ENCODE measurements at places on chromosomes 16 and 17. TPM values are rescaled to one million over a fixed set of nuclear protein-coding genes. Genes with fewer than 3 reads are reported as not detected.

GRCh38 chr17:59355702-59356325, 24.4 kb downstream of the YPEL2 start:
- no peak for DNase-seq

- DNase-seq: no peak
These were observed 9.8 kb upstream of the TBX2 start for GRCh38 chr17:61389670-61390478.

GRCh38 chr16:68466174-68466573, 17.9 kb upstream of the SMPD3 start:
- DNase-seq: no peak

GRCh38 chr16:70529051-70529777, 5.6 kb downstream of the SF3B3 start:
- no peak for DNase-seq

DNA sequence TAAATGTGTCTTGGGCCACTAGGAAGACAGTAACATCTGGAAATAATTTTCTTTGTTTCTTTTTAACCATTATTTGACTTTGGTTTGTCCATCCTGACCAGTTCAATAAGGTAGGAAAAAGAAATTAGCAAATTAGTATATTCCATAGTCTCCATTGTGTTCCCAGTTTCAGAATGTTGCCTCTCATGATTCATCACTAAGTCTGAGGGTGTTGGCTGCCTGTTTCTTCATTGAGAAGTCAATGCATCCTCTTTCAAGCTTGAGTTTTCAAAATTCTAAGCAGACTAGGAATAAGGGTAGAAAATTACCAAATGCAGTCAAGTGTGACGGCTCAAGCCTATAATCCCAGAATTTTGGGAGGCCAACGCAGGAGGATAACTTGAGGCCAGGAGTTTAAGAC, 41.9 kb downstream of the ZFHX3 start:
- no peak for DNase-seq

DNA sequence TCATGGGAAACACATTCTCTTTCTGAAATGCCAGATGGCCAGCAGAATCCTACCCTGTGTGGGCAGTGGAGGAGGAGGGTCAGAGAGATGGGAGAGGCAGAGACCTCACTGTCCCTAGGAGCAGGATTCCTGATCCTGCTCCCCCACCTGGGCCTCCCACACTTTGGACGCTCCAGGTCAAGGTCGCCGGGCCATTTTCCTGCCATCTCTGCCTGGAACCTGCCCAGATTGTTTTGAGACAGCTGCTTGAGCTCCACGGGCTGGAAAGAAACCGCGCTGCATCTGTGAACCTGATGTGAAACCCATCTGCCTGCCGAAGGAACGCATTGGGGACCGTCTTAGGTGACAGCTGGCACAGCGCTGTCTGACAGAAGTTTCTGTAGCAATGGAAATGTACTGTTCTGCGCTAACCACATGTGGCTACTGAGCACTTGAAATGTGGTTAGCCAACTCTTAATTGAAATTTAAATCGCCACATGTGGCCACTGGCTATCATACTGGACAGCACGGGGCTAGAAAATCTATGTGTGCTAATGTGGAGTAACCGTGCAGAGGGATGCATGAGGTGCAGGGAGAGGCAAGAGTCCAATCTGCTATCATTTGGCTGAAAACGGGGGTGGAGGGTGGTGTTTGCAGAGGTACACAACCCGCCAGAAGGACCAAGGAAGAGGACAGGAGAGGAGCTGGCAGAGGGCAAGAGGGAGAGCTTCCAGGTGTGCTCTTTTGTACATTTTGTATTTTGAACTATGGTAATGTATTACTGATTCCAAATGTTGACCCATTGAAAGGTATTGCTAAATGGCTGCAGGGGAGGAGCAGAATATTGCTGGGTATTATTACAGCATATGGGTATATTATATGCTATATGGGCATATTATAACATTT, 15.4 kb upstream of the NUBP1 start:
- peak; percentile 56 for DNase-seq

- no peak for DNase-seq
These were observed 27.9 kb downstream of the IGFBP4 start for GRCh38 chr17:40470932-40471828.

- no peak for DNase-seq
These were observed 617 bp downstream of the TMEM95 start for GRCh38 chr17:7355573-7355972.

- no peak for DNase-seq
These were observed 34.9 kb upstream of the ZNF469 start for GRCh38 chr16:88347656-88348376.

DNA sequence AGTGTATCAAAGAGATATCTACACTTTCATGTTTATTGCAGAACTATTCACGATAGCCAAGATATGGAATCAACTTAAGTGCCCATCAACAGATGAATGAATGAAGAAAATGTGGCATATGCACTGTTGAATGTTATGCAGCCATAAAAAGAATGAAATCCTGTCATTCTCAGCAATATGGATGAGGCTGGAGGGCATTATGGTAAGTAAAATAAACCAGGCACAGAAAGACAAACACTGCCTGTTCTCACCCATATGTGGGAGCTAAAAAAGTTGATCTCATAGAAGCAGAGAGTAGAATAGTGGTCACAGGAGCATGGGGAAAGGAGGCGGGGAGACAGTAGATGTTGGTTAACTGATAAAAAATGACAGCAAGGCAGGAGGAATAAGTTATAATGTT, 561.8 kb downstream of the TOX3 start:
- DNase-seq: no peak

DNA sequence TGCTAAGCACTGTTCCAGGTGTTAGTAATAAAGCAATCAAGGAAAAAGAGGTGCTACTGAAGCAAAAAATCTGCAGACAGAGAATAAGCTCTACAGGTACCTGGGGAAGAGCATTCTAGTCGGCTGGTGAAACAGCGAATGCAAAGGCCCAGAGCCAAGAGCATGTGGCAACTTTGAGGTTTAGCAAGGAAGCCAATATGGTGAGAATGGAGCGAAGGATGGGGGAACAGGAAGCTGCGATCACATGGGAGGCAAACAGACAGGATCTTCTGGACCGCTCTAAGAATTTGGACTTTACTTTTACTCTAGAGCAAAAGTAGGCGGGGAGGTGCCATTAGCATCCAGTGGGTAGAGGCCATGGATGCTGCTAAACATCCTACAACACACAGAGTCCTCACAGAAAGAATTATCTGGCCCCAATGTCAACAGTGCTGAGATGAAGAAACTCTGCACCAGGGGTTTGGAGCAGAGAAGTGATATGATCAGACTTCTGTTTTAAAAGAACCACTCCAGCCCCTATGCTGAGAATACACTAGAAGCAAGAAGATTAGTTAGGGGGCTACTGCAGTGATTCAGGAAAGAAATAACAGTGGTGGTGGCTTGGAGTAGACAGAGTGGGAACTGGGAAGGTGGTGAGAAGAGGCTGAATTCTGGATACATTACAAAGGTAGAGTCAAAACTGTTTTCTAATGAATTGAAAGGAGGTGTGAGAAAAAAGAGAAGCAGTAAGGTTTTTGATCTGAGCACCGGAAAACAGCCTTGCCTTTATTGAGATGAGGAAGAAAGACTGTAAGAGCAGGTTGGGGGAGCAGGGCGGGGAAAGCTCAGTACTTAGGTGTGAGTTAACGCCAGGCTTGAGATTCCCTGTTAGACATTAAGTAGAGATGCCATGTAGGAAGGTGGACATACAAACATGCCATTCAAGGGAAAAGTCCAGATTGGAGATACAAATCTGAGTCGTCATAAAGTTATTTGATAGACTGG, 11.0 kb downstream of the EFTUD2 start:
- DNase-seq: no peak

GRCh38 chr16:66516808-66517585, 32.9 kb downstream of the TK2 start:
- DNase-seq: peak; percentile 99

- DNase-seq: no peak
These were observed 36.6 kb upstream of the CHMP6 start for GRCh38 chr17:80955078-80955477.

DNA sequence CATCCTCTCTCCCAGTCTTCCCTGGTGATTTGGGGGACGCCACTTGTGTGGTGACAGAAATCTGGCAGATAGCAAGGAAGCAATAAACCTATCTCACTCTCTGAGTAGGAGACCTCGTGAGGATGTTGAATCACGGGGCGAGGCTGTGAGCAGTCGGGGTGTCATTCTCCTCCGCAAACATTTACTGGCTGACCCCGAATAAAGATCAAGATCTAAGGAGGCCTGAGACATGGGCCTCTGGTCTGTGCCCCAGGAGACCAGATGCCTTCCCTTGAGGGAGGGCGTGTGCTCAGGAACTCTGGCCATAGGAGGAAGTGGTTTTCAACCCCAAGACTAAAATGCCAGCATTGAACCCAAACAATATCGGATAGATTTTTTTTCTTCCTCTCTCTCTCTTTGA, 53.1 kb downstream of the FOXL1 start:
- DNase-seq: no peak

GRCh38 chr16:52727441-52727840, 180.5 kb upstream of the TOX3 start:
- DNase-seq: no peak

GRCh38 chr17:7862692-7863437, 5.1 kb downstream of the CYB5D1 start:
- DNase-seq: peak; percentile 61

- no peak for DNase-seq
These were observed 20.4 kb upstream of the BAHCC1 start for GRCh38 chr17:81374890-81375289.

GRCh38 chr16:474420-475122, 49.1 kb downstream of the RAB11FIP3 start:
- DNase-seq: no peak

- no peak for DNase-seq
These were observed 8.2 kb downstream of the SLC46A1 start for GRCh38 chr17:28397687-28398279.

- no peak for DNase-seq
These were observed 573.5 kb downstream of the KCNJ18 start for GRCh38 chr17:22265807-22266206.

- DNase-seq: no peak
These were observed 64.3 kb downstream of the CNGB1 start for GRCh38 chr16:57906382-57907316.

DNA sequence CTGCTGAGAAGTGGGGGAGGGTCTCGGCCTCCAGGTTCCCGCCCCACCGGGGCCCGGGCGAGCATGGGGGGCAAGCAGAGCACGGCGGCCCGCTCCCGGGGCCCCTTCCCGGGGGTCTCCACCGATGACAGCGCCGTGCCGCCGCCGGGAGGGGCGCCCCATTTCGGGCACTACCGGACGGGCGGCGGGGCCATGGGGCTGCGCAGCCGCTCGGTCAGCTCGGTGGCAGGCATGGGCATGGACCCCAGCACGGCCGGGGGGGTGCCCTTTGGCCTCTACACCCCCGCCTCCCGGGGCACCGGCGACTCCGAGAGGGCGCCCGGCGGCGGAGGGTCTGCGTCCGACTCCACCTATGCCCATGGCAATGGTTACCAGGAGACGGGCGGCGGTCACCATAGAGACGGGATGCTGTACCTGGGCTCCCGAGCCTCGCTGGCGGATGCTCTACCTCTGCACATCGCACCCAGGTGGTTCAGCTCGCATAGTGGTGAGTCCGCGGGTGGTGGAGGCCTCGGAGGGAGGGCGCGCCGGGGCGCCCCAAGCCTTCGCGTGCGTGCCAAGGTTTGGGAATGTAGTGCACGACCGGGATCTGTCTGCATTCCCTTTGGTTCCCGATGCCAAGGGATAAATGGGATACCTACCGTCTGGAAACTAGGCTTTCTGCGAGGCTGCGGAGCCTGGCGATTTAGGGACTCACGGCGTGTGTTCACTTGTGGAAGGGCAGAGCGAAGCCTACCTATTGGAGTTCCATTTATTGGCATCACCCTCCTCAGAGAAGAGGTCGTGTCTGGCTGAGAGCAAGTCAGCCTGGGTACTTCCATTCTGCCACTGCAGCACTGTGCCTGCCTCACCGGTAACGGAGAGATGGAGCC, 1.0 kb downstream of the ZNRF1 start:
- no peak for DNase-seq

- DNase-seq: no peak
These were observed 134.0 kb downstream of the IRX3 start for GRCh38 chr16:54152362-54153239.

DNA sequence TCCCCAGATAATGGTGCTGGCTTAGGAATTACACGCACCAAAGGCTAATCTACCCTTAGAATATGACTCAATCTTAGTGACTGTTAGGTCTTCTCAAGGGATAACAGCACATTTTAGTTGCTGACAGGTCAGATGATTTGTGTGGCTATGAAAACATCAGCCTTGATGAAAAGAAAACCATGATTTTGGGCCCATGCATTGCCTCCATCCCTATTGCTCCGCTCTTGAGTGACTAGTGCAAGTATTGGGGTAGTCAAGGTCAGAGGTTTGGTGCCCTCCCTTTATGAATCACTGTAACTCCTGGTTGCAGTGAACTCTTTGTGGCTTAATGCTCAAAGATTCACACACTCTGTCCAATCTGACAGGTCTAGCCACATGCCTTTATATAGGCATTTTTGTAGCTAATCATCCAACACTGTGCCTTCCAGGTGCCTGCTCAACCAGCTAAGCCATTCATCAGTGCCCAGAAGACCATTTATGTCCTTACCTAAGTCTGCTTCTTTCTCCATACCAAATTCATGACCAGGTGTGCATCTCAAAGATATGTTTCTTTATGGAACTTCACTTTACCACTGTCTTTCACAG, 251.6 kb downstream of the KCNJ2 start:
- DNase-seq: no peak

GRCh38 chr17:80265205-80266068, 4.8 kb downstream of the RNF213 start:
- DNase-seq: no peak

HCRT gene
- not detected for total RNA-seq

SCN4A gene
- total RNA-seq: 12.4 TPM

ARL5C gene
- not detected for total RNA-seq

ABCC3 gene
- 0.10 TPM for total RNA-seq

SEPTIN12 gene
- total RNA-seq: not detected

GPR142 gene
- total RNA-seq: not detected

SLC16A5 gene
- total RNA-seq: not detected

ROGDI gene
- total RNA-seq: 20.5 TPM

RCVRN gene
- 0.06 TPM for total RNA-seq

KRT33B gene
- total RNA-seq: not detected

KRT34 gene
- not detected for total RNA-seq

ATP1B2 gene
- 0.10 TPM for total RNA-seq

FMNL1 gene
- total RNA-seq: 1.1 TPM

SLC39A11 gene
- 5.4 TPM for total RNA-seq

ODAD4 gene
- 0.15 TPM for total RNA-seq

DHRS7C gene
- not detected for total RNA-seq

ATP6V0D1 gene
- 48.6 TPM for total RNA-seq

C17orf67 gene
- 0.76 TPM for total RNA-seq

TBC1D3H gene
- total RNA-seq: not detected

All from SJCRH30 (cell line).